Glutamatergic neuron (in vitro differentiated cells): ENCODE measurements at places on chromosomes 1 and 21. TPM values are rescaled to one million over a fixed set of nuclear protein-coding genes. Genes with fewer than 3 reads are reported as not detected.
A peak's percentile ranks its signal among the peaks of the same experiment; 100 is the strongest.

GRCh38 chr1:152137215-152137614 is 21.8 kb downstream of the RPTN start:
- no peak for DNase-seq

DNA sequence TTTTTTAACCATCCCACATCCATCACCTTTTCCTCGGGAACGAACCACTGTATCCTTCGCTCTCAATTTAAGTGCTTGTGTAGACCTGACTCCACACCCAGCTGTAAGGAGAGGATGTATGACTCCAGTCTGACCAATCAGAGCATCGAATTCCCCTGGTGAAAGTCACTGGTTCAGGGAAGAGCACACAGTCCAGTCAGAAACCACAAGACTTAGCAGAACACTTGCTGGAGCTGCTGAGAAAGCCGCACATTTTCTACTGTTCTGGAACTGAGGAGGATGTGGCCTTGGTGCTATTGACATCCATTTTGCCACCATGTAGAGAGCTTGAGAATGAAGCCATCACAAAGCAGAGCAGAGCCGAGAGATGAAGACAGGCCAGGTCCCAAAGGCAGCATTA is 59.9 kb upstream of the CNN3 start:
- no peak for DNase-seq

- peak; percentile 82 for DNase-seq
Measured at GRCh38 chr1:31238986-31239613, 587 bp downstream of the NKAIN1 start.

GRCh38 chr1:200146100-200146499 is 118.6 kb downstream of the NR5A2 start:
- no peak for DNase-seq

GRCh38 chr1:208101661-208102431 is 142.3 kb downstream of the PLXNA2 start:
- no peak for DNase-seq

- no peak for DNase-seq
Measured at GRCh38 chr1:67780637-67781036, 52.6 kb downstream of the GNG12 start.

- no peak for DNase-seq
Measured at GRCh38 chr1:26323382-26323781, 5.6 kb downstream of the CD52 start.

- no peak for DNase-seq
Measured at GRCh38 chr1:197773856-197774255, 1.4 kb downstream of the DENND1B start.

GRCh38 chr21:23624281-23624680 is 1983.0 kb downstream of the MRPL39 start:
- DNase-seq = no peak

Gene OR2L13
- total RNA-seq = not detected

- DNase-seq = peak; percentile 17
Measured at GRCh38 chr1:228140724-228141225, 696 bp downstream of the GUK1 start.

GRCh38 chr21:17823846-17824245 is 4.7 kb upstream of the C21orf91 start:
- DNase-seq = no peak

DNA sequence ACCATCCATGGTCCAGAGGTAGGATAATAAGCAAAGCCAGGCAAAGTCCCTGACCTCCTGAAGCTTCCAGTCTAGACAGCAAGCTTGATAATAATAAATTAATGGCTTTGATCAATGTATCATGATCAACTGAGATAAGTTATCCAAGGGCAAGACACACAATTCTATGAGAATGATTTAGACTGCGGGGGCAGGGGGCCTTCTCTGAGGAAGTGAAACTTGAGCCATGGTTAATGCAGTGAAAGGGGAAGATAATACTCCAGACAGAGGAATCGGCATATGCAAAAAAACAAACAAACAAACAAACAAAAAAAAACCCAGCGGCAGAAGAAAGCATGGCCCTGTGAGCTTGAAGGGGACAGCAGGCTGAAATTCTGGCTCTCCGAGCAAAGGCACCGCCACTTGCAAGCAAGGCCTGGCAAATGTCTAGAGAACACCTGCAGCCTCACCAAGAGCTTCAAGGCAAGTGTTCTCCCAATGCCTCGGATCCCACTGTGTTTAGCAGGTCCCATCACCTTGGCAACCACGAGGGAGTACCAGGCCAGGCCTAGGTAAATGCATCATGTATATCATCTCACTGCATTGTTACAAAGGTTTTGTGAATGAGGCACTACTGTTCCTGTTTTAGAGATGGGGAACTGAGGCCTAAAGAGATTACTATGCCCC is 24.9 kb downstream of the CSMD2 start:
- no peak for DNase-seq

GRCh38 chr21:33682992-33683627 is 40.8 kb downstream of the ITSN1 start:
- no peak for DNase-seq

Gene CYP4A11
- 0.71 TPM for total RNA-seq
